ENCODE measurements at places on chromosomes 5 and 9. TPM values are rescaled to one million over a fixed set of nuclear protein-coding genes. Genes with fewer than 3 reads are reported as not detected.

GRCh38 chr9:75064307-75065025 lies 23.5 kb downstream of the NMRK1 start:
- DNase-seq, result no peak

DNA sequence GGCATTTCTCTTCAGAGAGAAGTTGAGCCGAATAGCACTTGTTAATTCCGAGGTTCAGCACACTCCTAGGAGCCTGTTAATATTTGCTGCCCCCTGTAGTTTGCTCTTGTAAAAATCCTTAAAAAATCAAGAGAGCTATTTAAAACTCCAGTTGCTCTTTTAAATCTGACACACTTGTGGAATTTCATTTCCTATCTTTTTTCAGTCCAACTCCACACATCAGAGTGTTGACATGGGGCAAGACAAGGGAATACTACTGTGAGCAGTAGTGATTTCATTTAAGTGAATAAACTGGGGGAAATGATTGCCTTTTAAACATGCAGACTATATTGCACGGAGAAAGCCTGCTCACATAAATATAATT lies 1096.3 kb upstream of the DMAC1 start:
- no peak for DNase-seq

SHOC1 gene
- not detected for total RNA-seq

DNA sequence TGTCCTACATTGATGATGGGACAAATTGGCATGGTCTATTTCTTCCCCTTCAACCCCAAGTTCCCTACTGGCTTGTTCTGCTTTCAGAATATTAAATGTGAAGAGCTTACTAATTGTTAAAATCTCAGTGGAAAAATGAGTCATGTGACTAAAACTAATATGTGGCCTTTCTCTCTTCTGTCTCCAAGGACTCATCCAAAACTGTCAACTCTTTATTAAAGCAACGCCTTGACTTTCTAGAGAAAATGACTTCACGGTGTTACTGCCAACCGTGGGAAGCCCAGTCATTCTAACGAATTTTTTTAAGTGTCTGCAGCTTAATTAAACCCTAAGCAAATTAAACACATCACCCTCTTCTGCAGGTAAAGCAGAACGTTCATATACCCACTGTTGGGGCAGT lies 431.6 kb downstream of the DTWD2 start:
- DNase-seq, result no peak

RNF183 gene
- total RNA-seq, result not detected

GRCh38 chr5:117455236-117456233 lies 880.9 kb upstream of the SEMA6A start:
- peak; percentile 22 for DNase-seq

DNA sequence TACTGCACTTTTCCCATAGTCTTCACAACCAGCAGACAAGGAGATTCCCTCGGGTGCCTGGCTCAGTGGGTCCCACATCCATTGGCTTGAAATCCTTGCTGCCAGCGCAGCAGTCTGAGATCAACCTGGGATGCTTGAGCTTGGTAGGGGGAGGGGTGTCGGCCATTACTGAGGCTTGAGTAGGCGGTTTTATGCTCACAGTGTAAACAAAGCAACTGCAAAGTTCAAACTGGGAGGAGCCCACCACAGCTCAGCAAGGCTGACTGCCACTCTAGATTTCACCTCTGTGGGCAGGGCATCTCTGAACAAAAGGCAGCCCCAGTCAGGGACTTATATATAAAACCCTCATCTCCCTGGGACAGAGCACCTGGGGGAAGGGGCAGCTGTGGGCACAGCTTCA lies 512.3 kb upstream of the MPDZ start:
- DNase-seq, result no peak

FGF10 gene
- 1.6 TPM for total RNA-seq

DNA sequence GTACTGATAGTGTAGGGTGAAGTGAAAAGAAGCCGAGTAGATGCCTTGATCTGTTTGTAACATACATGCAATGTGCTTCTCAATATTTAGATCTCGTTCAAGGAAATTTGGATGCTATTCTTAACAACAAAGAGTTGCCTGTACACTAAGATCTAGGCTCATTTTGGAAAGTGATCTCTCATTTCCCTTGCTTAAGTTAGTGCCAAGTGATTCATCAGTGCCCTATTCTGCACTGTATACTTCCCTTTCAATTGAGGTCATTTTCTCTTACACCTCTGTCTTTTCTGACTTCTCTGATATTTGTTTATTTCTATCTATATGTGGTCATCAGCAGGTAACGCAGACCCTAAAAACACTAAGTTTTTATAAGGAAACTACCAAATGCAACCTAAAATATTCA lies 528.6 kb upstream of the PTPRD start:
- DNase-seq, result no peak

C5orf58 gene
- total RNA-seq, result 0.65 TPM

- DNase-seq, result no peak
These were observed 332.0 kb downstream of the SPATA31D1 start for GRCh38 chr9:82320566-82320965.

- no peak for DNase-seq
These were observed 5.8 kb upstream of the MEF2C start for GRCh38 chr5:88888848-88889188.

IL3 gene
- not detected for total RNA-seq

DNA sequence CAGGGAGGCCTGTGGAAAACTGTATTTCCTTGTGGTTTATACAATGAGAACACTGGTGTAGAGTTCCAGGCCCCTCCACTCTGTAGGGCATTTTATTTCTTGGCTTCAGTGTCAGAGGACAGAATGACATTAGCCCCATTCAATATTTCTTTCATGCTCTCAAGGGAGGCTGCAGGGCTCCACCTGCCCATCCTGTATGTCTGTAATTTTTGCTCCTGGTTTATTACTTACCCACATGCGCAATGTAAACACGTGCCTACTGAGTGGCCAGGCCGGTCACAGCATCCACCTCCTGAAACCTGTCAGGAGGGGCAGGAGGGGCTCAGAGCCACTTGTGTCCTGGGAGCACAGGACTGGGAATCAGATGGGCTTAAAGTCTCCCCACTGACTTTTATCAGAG lies 82.4 kb downstream of the GADD45G start:
- DNase-seq, result no peak

DNA sequence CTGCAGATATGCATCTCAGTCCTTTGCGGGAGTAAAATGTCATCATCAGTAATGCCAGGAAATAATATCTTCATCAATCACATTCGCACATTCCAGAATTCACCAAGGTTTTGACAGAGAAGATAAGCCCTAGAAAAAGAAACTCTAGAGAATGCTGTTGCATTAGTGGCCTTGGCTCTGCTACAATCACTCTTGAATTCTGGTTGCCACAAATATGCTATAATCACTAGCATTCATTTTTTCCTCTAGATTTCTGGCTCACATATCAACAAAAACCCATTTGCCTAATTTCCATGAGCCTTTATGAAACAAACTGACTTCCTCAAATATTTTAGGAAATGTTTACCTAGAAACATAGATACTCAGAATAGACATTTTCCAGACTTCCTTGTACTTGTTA lies 653.4 kb downstream of the ANXA1 start:
- no peak for DNase-seq

- no peak for DNase-seq
These were observed 83.7 kb downstream of the HRH2 start for GRCh38 chr5:175741556-175741955.

PDLIM7 gene
- total RNA-seq, result 37.0 TPM

DNA sequence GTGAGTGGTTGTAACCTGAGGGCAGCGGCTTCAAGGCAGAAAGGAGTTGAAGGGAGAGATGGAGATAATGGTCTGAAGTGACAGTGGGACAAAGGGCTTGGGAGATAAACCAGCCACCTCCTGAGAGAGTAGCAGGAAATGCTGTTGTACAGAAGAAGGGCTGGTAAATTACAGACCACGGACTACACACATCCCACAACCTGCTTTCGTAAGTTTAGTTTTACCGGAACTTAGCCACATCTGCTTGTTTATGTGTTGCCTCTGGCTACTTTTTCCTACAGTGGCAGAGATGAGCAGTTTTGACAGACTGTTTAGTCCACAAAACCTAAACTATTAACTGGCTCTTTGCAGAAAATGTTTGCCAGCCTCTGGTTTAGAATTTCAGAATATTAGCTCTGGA lies 269.5 kb downstream of the ARHGEF28 start:
- DNase-seq, result no peak

- peak; percentile 73 for DNase-seq
These were observed 147.8 kb downstream of the MAST4 start for GRCh38 chr5:66744040-66744439.

Measured in Right ventricle myocardium superior (tissue), 1 donor.